ENCODE measurements at places on chromosomes 6 and 20. TPM values are rescaled to one million over a fixed set of nuclear protein-coding genes. Genes with fewer than 3 reads are reported as not detected.

DNA sequence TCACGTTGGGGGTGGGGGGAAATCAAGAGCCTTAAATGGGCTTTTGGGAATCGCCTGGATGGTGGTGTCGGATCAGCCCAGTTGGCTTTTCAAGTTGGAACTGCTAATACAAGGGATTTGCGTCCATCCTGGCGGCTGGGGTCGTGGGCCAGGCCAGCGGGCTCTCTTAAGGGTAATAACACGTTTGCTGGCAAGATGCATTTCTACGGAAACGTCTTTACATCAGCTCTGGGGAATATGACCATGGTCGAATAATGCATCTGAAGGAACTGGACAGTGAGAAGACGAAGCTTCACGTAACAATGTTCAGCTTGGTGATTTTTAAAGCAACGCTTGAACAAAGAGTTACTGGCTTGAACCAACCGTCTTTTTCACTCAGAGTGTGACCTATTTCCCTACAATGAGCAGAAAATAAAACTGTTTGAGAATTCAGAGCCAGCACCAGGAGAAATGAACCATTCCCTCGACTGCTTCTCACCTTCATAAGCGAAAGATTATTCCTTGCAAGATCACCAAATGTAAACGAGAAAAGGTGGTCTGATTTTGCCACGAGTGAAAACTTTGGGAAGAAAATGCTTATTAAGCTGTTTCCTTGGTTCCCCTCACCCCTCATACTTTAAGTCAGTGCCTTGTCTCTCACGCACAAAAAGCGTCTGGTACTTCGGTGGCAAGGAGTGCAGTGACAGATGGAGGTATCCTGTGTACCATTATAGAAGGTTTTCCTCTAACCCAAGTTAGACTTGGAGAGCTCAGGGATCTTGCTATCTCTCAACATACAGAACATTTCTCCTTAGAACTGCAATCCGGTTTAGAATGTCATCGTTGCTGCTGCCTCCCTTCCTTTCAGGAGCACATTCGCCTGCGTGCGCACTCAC lies 1.4 kb upstream of the MARCKS start:
- peak; percentile 65 for DNase-seq

DNA sequence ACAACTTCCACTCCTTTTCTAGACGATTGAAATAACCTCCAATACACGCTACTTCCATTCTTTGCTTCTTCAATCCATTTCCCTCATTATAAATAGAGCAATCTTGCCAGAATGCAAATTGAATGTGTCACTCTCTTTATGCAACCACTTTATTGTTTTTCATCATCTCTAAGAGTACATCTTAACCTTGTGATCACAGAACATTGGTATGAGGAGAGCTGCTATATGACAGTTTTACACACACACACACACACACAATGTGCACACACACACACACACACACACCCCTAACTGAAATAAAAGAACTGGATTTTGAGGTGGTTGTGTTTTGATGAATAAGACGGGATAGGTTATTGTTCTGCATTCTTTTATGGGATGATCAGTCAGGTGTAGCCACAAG lies 187.0 kb downstream of the HDGFL1 start:
- DNase-seq: no peak

- DNase-seq: no peak
Measured at GRCh38 chr6:153595903-153596302, 443.1 kb upstream of the OPRM1 start.

DNA sequence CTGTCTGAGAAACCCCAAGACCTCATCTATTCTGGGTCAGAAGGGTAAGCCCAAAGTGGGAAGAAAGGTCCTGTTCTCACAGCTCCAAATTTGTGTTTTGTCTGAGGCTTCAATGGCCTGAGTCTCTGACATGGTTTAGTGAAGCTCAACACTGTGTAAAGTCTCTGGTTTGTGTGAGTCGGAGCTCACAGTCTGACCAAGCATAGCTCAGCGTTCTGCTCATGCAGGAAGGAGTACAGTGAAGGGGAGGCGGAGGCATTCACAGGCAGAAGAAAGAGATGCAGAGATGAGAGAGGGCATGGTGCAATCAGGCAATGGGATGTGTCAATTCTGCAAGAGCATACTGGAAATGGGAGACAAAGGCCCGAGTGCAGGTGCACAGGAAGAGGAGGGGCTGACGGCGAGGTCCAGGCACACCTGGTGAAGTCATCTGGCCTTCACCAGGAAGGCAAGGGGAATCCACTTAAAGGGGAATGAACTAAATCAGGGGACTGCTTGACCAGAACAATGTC lies 463.0 kb upstream of the AGPAT4 start:
- no peak for DNase-seq

GRCh38 chr20:57498425-57499400 lies 26.2 kb downstream of the CTCFL start:
- DNase-seq: peak; percentile 57

DNA sequence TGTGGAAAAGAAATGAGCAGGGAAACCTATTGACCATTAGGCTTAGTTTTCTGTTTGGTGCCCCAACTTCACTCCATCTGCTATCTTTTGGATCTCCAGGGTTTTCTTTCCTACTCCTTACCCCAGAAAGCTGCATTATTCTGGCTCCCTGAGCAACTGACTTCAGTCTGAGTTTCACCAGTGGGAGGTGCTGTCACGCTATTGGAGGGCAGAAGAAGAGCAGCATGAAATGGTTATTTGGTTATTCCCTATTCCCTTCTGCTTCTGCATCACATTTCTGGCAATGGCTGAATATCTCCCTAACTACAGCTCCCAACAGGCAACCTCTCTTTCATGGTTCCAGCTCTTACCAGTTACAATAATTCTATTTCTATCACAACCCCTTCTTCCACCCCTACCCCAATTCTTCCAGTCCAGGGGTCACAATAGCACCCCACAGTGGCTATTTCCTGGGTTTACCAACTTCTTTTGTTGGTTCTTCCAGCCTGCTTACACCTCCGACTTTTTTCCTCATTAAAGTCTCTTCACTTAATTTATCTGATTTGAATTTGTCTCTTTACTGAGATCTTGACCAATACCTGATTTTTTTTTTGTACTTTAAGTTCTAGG lies 311.5 kb downstream of the PLCB1 start:
- no peak for DNase-seq

The C6orf15 gene
- not detected for total RNA-seq

All from mucosa of descending colon (tissue), 3 donors.